ENCODE measurements at places on chromosomes 7 and 10. TPM values are rescaled to one million over a fixed set of nuclear protein-coding genes. Genes with fewer than 3 reads are reported as not detected.

DNA sequence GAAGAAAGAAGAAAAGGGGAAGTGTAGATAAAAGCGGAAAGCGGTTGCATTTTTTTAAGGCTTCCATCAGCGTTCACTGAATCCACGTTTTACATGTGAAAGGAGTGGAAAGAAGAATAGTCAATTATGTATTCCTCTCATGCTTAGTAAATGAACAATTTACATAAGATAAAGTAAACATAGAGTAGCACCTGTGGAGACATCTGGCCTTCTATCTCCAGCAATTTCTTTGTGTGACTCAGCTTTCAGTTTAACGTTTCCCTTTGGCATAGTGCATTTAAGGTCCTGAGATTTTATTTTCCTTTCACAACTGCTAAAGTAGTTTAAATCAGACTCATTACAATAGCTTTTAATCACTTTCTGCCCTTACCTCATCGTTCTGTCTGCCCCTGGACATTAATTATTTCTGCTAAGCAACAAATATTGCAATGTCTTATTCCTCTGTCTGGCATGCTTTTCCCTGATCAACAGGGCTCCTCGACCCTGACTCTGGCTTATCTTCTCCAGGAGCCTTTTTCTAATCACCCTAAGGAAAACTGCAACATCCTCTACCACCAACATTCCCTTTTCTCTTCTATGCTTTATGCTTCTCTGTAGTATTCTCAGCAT is 383.5 kb upstream of the VWC2 start:
- no peak for DNase-seq

- no peak for DNase-seq
These were observed 153.9 kb downstream of the LRMDA start for GRCh38 chr10:75585294-75585693.

- no peak for DNase-seq
These were observed 3.6 kb downstream of the VAX1 start for GRCh38 chr10:117134306-117135025.

- no peak for DNase-seq
These were observed 23.2 kb downstream of the CFAP58 start for GRCh38 chr10:104376784-104377300.

DNA sequence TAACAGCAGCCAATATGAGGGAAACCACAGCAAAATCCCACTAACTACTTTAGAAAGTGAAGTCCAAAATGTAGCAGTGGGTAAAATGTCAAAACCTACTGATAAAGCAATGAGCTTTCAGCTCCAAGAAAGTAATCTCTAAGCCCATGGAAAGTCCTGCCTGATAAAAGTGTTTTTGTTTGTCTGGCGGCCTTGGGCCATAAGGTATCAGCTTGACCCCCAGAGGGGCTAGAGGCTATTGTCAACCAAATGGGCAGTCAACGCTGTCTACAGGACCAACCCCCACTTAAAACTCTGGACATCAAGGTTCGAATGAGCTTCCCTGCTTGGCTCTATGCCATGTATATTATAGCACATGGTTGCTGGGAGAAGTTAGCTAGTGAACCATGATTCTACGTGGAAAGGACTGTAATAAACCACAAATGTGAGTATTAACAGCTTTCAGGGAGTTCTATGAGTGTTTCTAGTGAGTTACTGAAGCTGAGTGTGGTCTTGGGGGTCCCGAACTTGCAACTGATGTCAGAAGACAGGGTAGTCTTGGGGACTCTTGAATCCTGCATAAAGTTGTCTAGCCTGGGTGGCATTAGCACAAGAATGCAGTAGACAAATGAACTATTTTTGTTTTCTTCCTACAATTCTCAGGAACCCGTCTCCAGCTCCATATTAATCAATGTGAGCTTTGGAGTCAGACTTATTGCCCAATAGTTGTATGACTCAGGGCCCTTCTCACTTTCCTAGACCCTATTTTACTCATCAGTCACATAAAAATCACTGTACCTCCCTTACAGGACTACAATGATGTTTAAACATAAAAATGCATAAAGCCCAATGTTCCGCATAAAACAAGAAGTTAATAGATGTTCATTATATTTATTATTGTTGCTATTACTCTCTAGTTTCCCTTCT is 164.9 kb downstream of the DGKI start:
- DNase-seq, result no peak

- no peak for DNase-seq
These were observed 61.4 kb downstream of the FRMPD2 start for GRCh38 chr10:48213047-48213446.

DNA sequence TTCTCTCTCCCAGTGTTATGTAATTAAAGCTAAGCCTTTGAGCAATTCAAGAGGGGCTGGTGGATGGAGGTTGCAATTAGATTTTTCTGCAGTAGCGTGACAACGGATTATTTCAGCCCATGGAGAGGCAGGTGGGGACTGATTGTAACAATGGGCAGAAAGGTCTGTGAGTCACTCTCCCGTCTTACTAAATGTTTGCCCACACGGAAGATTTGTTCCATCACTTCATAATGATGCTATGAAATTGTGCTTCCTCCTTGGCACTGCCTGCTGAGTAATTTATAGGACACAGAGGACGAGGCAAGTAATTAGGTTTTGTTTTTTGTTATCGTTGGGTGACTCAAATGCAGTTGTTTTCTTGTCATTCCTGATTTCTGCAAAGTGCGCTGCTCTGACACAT is 594.5 kb upstream of the DPP6 start:
- DNase-seq, result no peak

- DNase-seq, result peak; percentile 95
These were observed 26.5 kb downstream of the TNRC18 start for GRCh38 chr7:5396999-5397663.

DNA sequence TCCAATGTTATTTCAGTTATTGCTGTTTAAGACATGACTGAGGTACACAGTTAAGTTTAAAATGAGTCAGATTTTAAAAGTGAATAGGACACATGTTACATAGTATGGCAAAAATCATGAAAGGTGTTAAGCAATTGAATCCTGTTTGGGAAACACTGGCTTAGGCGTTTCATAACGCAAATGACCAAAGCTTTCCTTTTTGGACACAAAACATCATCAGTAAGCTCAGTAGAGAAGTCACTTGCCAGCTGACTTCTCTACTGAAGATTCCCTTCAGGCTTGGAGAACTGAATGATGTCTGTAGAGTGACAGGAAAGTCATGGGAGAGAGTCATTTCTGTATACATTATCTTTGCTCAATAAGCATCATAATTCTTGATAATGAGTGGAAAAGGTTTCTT is 64.4 kb upstream of the RSBN1L start:
- DNase-seq, result no peak

- no peak for DNase-seq
These were observed 112.5 kb downstream of the DOCK1 start for GRCh38 chr10:127017541-127018297.

- DNase-seq, result no peak
These were observed 40.5 kb downstream of the NRBF2 start for GRCh38 chr10:63173468-63174232.

DNA sequence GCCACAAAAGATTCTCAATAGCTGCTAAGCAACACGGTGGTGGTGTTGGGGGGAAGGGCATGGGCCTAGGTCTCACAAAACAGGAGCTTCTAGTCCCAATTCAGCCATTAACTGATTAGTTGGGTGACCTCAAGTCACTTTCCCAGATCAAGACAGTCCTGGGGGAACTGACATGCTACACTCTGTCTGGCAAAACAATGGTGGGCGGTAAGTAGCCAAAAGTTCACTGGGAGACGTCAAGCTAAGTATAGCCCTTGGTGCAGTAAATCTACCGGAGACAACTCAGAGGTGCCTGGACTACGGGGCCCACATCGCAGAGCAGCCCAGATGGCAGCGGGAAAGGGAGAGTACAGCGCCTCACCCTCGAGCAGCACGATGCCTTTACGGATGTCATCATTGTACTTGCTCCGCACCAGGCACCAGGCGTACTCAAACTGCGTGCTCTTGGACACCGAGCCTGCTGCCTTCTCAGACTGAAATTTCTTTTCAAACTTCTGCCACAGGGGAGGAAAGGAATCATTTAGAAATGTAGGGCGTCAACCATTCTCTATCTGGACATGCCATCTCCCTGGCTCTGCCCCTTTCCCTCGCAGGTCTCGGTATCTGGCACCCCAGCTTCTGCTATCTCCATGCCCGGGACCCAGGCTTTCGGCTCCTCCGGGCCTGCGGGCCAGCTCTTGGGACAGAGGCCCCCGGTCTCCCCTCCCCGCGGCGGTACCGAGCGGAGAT is 1.1 kb downstream of the FIS1 start:
- no peak for DNase-seq

- no peak for DNase-seq
These were observed 648.3 kb downstream of the TNS3 start for GRCh38 chr7:46933596-46933995.

DNA sequence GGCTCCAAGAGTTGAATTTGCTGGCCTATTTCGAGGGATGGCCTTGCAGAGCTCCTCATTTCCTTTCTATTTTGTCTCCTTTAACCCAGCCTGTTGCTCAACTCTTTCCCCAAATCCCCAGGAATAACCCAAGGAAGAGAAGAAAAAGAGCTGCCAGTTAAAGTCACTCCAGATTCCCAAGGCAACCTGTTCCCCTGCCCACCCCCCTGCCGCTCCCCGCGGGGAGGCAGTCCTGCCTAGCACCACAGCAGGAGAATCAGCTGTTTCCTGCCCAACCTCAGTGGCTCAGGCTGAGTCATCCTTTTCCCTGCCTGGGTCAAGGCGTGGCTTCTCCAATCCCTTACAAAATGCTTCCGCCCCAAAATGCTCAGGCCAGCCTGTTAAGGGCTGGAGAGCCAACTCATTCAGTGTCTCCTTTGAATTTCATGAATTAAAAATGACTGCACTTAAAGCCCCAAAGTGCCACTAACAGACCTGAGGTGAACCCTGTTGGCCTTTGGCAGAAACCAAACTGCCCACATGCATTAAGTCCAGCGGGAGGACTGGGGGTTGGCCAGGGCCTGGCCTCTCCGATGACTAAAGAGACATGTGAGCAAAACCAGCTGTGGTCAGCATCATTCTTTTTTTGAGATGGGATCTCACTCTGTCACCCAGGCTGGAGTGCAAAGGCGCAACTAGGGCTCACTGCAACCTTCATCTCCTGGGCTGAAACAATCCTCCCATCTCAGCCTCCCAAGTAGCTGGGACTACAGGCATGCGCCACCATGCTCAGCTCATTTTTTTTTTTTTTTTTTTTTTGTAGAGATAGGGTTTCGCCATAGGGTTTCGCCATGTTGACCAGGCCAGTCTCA is 83.2 kb upstream of the KIF5B start:
- DNase-seq, result peak; percentile 87

GRCh38 chr10:111177379-111177778 is 100.5 kb downstream of the ADRA2A start:
- no peak for DNase-seq

DNA sequence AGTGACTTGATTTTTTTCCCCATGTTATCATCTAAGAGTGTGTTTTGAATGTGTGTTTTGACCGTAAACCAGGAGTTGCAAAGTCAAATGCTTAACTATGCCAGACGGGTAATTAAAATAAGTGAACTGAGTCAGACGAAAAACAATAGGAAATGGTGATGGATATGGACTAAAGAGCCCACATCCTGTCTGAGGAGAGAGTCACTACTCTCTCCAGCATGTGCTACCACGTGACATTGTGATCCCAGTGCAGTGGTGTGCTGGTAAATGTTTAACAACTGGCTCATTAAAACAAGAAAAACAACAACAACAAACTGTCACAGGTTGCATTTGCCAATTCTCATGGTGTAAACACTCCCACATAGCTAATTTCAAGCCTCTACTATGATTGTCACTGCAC is 164.3 kb downstream of the SUGCT start:
- no peak for DNase-seq

GRCh38 chr10:127919418-127920271 is 12.7 kb downstream of the PTPRE start:
- no peak for DNase-seq

DNA sequence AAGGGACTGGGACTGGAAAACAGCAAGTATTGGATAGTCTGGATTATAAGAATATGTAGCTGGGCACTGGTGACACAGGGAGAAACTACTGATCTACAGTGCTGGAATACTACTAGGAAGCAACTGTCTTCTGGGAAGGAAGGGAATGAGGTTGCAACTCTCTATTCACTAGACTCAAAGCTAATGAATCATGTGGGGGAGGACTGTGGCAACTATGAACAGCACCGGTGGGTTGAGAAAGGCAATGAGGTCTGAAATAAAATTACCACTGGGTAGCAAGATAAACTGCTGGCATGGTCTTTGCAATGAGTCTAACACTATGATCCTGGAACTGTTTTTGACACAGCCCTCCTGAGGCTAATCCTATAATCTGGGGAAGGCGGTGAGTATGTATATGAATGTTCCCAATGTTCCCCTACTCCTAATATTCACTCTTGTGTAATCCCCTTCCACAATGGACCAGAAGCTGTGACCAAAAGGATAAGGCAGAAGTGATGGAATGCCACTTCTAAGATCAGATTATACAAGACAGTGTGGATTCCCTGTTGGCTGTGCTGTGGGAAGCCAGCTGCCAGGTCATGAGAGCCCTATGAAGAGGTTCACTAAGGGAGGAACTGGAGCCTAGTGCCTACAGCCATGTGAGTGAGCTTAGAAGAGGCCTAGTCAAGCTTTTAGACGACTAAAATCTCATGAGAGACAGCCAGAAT is 101.3 kb upstream of the DNAJB12 start:
- no peak for DNase-seq

DNA sequence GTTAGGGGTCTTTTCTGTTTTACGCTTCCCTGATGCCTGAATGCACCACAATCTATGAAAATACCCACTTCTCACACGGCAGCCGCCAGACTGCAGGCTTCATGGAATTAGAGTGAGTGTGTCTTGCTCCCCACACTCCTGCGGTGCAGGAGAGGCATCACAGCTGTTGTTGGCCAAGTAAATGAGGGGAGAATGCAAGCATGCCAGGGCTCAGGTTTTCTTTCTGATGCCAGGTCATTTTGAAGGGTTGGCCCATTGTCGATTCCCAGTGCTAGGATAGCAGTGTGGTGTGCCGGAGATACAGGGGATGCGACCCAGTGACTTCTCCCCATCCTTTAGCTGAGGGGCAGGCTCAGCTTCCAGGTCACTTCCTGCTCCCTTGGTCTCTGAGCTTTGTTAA is 16.3 kb downstream of the CXCL12 start:
- DNase-seq, result no peak

GRCh38 chr7:132213583-132213982 is 362.7 kb downstream of the PLXNA4 start:
- DNase-seq, result no peak

The HOXA5 gene
- total RNA-seq, result 0.62 TPM

The NKX2-3 gene
- not detected for total RNA-seq

The NPC1L1 gene
- total RNA-seq, result 0.13 TPM

The SLC26A3 gene
- total RNA-seq, result not detected

The SPDYE6 gene
- total RNA-seq, result not detected
